ENCODE measurements at places on chromosomes 3 and 15.

- no peak for DNase-seq
Observed at GRCh38 chr15:51093839-51094605, 684 bp downstream of the TNFAIP8L3 start.

- no peak for DNase-seq
Observed at GRCh38 chr3:122572940-122573412, 4.5 kb upstream of the PARP15 start.

- no peak for DNase-seq
Observed at GRCh38 chr15:82552861-82553260, 12.6 kb upstream of the RPS17 start.

DNA sequence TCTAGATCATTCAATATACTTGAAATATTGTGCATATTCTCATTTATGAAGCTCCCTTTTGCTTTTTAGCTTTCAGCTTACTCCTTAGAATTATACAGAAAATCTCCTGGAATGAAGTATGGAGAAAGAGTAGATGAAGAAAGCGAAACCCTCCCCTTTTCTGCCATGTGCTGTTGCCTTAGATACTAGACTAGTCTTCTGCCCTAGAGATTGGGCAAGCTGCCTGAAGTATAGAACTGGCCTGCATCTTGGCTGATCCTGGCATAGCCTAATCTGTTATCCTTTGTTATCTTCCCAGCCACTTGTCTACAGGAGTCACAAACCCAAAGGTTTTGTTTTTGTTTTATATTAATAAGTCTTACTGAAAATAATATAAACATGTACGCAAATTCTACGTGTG is 138.8 kb downstream of the RBPMS2 start:
- no peak for DNase-seq

DNA sequence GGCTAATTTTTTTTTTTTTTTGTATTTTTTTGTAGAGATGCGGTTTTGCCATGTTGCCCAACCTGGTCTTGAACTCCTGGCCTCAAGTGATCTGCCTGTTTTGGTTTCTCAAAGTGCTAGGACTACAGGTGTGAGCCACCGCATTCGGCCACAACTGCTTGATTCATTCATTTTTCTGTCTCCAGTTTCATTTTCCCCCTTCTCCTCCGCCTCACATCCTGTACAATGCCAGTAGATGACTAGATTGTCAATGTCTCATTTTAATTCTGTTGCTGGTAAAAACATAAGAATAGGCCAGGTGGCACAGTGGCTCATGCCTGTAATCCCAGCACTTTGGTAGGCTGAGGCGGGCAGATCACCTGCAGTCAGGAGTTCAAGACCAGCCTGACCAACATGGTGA is 12.0 kb upstream of the ZNF592 start:
- no peak for DNase-seq

DNA sequence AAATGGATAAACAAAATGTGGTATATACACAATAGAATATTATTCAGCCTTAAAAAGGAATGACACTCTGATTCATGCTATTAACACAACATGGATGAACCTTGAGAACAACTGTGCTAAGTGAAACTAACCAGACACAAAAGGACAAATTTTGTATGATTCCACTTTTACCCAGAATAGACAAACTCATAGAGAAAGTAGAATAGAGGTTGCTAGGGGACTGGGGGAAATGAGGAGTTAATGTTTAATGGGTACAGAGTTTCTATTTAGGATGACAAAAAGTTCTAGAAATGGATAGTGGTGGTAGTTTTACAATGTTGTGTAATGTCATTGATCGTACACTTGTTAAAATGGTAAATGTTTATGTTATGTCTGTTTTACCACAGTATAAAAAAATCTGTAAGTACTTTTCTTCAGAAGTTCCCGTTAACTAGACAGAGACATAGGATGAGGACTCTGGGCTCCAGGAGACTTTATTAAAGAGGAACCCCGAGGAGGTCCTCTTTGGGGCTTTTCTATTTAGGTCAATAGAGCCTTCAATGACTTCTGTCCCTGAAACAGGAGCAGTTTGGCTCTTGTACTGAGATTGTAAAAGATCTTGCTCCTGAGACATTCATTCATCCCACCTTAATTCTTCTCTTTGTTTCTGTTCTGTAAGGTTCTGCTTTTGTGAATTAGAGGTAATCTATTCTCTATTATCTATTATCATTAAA is 24.5 kb downstream of the ABHD6 start:
- no peak for DNase-seq

DNA sequence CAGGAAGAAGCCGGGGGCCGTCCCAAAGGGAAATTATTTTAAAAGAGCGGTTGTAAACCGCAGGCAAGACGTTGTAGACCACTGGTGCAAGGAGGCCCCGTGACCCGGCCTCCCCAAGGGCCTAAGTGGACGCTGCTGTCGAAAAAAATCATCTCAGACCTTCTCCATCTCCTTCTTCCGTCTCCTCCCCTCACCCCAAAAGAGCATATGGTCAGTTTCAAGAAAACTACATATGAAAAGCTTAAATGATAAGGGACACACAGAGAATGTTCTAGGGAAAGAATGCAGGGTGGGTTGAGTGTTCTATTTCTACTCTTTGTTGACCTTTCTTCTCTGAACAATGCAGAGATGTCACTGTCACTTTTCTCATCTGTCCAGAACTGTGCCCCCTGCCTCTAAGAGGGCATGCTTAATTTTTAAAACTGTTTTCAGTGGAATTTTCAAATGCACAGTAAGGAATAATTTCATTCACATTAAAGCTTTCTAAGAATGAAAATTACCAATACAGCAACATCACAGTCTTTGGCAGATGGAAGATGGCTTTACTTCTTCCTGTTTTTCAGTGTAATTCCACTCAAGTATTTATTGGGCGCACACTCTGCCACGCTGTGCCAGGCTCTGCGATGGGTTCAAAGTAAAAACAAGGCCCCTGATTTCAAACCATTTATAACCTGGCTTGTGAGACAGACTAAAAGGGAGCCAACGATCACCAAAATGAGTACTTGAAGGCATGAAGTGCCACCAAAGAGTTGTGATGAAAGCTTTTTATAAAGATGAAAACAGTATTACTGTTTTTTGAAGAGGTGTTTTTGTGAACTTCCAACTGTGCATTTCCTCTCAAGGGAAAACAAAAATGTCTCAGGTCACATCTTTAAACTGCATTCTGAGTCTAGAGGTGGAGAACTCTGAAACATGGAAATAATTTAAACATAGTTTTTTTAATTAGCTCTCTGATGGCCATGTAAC is 891 bp upstream of the TOP2B start:
- no peak for DNase-seq

DNA sequence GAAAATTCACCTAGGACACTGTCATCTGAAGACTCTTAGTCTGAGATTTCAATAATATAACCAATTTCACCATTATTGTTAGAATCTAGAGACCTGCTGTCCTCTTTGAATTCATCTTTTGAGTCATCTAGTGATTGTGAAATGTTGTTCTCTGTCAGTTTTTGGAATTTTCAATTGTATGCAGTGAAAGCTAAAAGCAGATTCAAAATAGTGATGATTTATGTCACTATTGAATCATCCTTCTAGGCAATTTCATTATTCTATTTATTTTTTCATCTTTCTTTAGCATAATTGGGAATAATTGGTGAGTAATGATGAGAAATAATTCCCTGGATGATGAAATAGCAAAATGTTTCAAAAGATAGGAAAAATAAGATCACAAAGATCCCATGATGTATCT is 101.7 kb upstream of the EIF1B start:
- no peak for DNase-seq

DNA sequence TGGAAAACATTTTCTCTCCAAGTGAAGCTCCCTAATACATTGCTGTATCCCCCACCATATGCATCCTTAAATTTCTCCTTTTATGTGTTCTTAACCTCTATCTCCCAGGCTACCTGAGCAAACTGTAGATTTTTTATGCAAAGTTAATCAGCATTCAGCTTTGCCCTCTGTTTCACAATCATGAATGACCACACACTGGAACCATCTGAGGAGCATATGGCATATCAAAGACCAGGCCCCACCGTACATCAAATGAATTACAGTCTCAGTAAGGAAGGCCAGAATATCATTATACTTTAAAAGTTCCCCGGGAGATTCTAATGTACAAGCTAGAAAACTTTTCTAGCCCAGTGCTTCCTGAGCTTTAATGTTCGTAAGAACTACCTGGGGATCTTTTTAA is 115.5 kb upstream of the NECTIN3 start:
- DNase-seq: no peak

DNA sequence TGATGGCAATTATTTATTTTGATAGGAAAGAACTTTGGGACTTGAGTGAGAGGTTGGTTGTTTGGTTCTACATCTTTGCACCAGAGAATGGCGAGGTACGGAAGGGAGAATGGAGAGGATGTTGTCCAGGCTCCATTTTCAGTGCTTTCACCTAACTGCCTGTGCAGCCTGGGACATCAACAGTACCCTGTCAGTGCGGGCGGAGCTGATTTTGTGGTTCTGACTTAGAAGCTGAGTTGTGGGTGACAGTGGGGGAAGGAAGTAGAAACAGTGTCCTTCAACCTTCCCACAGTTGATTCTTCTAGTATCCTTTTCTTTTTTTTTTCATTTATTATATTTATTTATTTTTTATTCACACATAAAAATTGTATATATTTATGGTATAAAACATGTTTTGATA is 95.3 kb downstream of the TIGIT start:
- DNase-seq: no peak

GRCh38 chr3:140948460-140949249 is 7.0 kb downstream of the SLC25A36 start:
- DNase-seq: no peak
